Amniotic epithelial cell (primary cell): ENCODE measurements at places on chromosomes 2 and 18.

- no peak for DNase-seq
Measured at GRCh38 chr18:7436166-7436565, 130.9 kb upstream of the PTPRM start.

DNA sequence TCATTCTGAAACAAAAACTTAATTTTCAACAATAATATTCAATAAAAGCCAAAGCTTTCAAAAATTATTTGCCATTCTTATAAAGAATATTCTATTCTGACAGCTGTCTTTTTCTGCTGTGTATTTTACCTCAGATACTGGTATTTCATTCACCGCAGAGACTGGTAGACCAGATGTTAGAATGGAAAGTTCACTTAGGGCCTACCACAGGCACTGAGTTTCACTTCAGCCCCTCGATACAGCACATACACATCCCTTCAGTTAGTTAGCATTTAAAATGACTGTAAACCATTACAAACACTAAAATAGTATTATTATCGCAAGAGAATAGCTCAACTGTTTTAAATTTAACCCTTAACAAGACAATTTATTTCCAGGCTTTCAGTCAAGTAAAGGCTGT lies 24.2 kb upstream of the GATA6 start:
- DNase-seq: no peak

DNA sequence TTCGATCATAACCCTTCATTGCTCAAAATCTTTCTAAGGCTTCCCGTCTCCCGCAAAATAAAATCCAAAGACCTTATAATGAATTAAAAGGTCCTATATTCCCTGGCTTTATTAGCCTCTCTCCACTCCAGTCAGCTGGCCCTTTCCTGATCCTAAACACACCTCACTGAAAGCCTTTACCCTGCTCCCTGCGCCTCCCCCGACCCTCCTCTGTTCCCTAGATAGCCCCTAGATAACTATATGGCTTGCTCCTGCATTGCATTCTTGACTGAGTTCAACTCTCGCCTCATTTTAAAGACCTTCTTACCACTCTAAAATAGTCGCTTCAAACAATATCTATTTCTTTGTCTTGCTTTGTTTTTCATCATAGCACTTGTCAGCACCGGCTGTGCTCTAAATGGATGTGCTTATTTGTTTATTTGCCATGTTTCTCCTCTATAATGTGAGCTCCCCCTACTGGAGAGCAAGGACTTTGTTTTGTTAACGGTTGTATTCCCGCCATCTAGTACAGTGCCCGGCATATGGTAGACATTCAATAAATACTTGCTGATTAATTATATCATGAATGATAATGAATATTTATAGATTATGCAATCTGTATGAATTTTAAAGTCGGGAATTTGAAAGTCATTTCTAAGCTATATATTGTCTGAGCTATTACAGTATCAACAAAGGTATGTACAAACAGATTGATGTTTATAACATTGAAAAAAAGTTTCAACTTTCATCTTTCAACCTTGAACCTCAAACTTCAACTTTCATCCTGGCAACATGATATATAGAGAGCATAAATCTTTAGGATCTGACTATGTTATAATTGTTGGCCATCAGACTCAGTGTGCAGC lies 32.4 kb upstream of the VIT start:
- DNase-seq: peak; percentile 78

DNA sequence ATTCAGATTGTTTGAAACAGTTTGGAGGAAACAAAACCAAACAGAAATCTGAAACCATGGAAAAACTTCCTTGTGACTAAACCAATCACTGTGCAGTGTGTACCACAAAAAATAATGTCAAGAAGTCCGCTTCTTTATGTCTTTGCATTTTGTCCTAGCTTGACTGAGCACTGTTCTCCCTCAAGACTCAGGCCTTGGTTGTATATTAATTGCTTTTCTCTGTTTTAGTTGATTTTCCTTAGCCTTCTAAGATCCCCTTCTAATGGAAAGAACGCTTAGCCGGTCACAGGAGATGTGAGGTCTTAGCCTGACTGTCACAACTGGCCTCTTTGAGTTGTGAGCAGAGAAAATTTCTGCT lies 56.6 kb downstream of the LCLAT1 start:
- no peak for DNase-seq

- peak; percentile 33 for DNase-seq
Measured at GRCh38 chr2:173884025-173884802, 81.0 kb downstream of the SP3 start.

DNA sequence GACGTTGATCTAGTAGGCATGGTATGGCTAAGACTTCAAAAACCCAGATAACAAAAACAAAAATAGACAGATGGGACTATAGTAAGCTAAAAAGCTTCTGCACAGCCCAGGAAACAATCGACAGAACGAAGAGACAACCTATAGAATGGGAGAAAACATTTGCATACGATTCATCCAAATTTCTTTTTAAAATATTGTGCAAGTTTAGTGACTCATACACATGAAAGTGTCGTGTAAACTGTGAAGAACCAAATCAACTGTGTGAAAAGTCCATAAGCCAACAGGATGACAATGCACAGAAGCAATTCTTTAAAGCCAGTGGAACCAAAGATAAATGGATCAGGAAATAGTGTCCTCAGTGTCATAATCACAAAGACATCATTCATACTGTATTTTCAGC lies 671.1 kb downstream of the RNF144A start:
- DNase-seq: no peak

DNA sequence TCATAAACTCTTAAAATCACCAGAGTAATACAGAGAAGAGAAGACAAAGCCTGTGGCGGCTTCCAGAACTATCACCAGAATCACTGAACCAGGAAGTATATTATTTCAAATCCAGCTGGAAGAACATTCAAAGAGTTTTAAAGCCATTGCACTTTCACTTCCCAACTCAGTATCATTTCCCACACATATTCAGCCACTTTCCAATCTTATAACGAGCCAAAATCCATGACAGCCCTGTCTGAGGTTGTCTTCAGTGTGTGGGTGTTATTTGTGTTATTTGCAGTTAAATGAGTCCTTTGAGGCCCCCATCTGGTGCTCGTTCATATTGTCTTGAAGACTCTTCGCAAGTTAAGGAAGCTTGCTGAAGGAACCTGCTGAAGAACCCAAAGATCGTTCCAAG lies 559.9 kb downstream of the TSN start:
- DNase-seq: no peak

DNA sequence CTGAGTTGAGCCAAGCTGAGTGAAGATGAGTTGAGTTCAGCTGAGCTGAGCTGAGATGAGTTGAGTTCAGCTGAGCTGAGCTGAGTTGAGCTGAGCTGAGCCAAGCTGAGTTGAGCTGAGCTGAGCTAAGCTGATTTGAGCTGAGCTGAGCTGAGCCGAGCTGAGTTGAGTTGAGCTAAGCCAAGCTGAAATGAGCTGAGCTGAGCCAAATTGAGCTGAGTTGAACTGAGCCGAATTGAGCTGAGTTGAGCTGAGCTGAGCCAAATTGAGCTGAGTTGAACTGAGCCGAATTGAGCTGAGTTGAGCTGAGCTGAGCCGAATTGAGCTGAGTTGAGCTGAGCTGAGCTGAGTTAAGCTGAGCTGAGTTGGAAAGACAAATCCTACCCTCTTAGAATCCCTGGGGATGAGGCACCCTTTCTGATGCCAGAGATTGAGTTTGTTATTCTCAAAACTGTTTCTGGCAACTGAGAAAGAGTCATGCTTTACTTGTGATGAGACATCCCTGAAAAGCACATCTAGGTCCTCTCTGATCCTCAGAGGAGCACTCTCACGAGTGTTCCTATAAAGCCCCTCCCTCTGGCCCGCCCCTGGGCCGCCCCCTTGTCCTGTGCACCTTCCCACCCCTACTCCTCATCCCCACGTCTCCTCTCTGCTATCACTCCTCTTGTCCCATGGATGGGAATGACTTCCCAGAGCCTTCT lies 116.5 kb downstream of the MCFD2 start:
- DNase-seq: no peak

DNA sequence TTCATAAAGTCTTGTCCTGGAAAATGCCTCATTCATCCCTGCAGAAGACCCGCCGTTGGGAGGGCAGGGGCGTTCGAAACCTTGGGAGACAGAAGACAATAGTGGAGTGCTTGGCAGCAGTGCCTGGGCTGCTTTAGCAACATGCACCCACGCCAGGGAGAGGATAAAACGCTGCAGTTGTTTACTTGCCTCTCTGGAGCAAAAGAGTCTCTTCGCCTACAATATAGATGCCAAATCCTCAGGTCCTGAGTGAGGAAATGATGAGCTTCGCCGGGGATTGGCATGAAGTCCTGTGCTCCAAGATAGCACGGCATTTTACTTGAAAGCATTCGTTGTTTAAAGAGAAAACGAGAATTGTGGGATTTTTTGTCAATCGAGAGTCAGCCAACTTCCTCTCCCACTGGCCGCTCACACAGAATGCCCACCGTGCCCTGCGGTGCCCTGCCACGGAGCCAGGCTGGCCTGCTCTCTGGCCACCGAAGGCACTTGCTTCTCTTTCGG lies 152.5 kb upstream of the POU3F3 start:
- no peak for DNase-seq

DNA sequence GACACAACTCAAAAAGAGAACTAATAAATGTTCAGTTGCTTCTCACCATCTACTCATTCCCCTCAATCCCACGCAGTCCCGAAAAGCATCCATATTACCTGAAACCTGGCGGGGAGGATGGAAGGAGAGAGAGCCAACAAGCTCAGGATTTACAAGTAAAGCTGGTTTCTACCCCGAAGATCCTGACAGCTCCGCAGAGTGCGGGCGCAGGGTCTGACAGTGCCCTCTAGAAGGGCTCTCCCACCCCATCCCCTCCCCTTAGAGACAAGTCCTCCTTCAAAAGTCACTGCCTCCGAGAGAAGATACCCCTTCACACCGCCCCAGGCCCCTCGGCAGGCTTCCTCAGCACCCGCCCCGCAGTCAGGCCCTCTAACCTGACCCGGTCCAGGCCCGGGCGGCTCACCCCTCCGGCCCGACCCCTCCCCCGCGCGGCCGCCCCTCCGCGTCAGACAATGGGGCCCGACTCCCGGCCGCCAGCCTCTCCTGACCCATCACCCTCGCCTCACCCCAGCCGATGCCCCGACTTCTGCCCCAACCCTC lies 550 bp downstream of the RAB1A start:
- DNase-seq: peak; percentile 14

DNA sequence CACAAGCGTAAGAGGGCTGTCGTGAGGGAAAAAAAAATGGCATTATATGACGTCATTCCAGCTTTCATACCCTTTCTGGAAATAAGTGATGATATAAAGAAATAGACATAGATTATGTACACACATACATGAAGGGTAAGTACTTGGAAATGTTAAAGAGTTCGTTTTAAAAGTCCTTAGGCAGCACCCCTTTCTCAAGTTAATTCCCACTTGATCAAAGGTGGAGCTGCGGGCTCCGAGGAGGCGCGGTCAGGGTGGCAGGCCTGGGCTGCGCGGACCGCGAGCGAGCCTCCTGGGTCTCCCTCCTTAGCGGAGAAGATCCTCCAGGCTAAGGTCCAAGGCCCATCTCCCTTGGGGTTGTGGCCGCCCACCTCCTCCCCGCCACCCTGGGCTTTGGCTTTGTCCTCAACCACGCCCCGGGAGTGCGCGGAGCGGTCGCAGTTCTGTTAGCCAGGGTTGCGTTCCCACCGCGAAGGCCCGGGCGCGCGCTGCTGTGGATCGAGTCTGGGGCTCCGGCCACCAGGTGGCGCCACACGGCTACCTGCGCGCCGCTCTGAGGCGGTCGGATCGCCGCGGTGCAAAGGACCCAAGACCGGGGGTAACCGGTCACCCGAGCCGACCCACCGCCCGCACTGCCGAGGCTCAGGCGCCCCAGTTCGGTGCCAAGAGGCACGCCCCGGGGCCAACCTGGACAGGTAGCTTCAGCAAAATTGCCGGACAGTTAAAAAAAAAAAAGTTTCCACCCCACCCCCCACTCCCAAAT lies 66.8 kb downstream of the HNRNPLL start:
- DNase-seq: peak; percentile 52

DNA sequence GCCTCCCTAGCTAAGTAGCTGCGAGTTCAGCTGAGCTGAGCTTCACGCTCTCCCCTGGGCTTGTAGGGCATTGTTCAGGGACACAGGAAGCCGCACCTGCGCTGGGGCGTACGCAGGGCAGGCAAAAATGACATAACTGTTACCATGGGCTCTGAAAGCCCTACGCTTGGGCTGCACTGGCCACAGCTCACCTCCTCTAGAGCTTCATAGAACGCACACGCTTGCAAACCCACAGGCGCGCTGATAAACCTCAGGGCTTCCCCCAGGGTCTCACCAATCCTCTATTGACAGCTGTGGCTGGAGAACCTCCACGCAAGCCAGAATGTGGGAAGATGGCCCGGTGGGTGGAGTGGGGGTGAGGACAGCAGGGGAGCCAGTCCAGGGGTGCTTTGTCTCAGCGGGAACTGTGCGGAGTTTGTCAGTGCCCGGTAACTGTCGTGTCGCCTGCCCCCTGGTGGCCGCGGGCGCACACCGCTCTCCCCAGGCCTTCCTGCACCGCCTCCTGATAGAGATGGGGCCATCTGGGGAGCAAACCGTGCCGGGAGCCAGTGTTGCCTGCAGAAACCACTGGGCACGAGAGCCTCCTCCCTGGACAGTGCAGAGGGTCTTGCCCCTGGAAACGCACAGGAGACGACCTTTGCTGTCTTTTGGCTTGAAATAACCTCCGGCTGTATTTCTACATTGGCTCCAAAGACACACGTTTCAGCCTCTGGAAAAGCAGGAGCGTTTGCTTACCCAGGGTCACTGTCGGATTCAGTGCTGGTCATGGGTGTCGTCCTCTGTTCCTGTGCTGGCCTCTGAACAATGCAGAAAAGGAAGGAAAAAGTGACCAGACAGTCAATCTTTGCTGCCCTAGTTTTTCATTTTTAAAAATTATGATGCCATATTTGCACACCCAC lies 17.0 kb upstream of the CIDEA start:
- peak; percentile 30 for DNase-seq

DNA sequence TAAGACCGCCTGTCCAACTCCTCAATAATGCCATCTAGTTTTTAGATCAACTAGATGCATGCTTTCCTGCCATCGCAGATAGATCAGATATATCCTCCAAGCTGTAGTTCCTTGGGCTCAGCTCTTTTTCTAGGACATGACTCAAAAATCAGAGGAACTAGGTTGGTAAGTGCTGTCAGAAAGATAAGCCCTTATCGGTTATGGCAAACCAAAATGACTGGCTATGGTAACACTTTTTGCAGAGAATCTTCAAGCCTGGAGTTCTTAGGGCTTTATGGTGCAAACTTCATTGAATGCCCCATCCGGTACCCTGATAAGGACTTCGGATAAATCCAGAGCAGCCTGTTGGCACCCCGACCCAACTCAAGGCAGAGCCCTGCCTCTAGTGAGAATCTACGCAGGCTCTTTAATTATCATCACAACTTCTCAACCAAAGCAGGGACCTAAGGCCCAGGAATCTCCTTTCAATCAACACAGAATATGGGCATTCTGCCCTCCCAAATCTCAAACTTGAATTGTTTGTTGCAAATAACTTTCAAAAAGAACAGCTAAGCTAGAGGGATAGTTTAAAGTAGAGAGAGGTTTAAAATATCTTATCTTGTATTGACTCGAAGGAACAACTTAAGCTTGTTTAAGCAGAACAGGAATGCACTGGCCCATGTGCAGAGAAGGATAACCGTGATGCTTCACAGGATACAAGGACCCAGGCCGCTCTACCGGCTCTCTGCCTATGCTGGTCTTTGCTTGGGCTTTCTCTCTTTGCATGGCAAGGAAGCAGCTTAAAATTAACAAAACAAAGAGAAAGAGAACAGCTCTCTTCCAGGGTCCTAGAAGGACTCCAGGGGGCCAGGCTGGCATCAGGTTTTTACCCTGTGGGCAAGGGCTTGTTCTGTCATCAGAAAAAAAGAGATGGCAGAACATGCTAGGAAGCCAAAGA lies 3.4 kb upstream of the CYP1B1 start:
- no peak for DNase-seq
